Skin of body (tissue), 3 donors: ENCODE measurements at places on chromosomes 12 and 14. TPM values are rescaled to one million over a fixed set of nuclear protein-coding genes. Genes with fewer than 3 reads are reported as not detected.

PRB2 gene
- total RNA-seq, result 0.20 TPM

AQP2 gene
- total RNA-seq, result not detected

KLRK1 gene
- 0.69 TPM for total RNA-seq

PYGL gene
- total RNA-seq, result 61.2 TPM

DEPDC4 gene
- total RNA-seq, result 1.9 TPM

RTN1 gene
- 6.1 TPM for total RNA-seq

OAS3 gene
- total RNA-seq, result 7.6 TPM

SERPINA12 gene
- total RNA-seq, result 16.9 TPM

EP400 gene
- total RNA-seq, result 20.8 TPM

RNASE1 gene
- 148 TPM for total RNA-seq

ANAPC5 gene
- 134 TPM for total RNA-seq

ADAMTS20 gene
- 0.10 TPM for total RNA-seq

CD69 gene
- 9.7 TPM for total RNA-seq

P2RX2 gene
- not detected for total RNA-seq

DNA sequence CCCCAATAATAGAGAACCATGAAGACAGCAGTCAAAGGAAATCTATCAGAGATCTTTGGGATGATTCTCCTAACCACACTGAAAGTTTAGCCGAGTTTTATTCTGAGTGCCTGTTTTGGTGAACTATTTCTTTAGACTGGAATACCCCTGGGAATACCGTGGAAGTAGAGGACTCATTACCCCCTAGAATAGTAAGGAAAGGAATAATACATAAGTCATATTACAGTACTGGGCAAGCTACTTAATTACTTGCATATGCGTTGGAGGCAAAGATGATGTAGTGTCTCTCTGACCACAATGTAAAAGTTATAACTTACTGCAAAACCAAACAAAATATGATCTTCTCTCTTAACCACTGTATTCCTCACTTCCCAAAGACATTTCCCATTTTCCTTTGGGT is 25.5 kb downstream of the ZC2HC1C start:
- DNase-seq, result no peak

GRCh38 chr12:21941506-21942376 is 515 bp upstream of the ABCC9 start:
- DNase-seq, result no peak

DNA sequence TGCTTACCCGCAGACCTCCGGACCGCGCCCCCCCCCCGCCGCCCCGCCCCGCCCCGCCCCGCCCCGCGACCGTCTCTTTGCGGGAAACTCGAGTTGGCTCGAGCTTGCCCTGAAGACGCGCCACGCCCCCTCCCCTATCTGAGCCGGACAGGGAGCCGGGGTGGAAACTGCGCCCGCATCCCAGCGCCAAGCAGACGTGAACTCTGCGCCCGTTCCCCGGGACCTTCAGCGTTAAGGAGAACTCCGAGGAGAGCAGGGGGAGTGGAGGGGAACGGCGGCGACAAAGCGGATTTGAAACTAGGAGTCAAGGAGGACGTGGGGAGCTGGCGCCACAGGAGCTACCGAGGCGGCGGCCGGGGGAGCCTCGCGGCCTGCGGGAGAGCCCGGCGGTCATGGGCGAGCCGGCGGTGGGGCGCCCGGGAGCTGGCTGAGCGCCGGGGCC is at the start of gene KCNK13:
Gene KCNK13, plus strand, starts transcription at position 310 of the 442 bp plus-strand sequence. CDS start 212 bp downstream, outside the sequence.
- DNase-seq, result no peak

GRCh38 chr14:94165744-94166143 is 8.4 kb upstream of the PPP4R4 start:
- no peak for DNase-seq

- DNase-seq, result no peak
Observed at GRCh38 chr12:66236969-66237368, 48.0 kb downstream of the IRAK3 start.

GRCh38 chr14:21208554-21208953 is 52.7 kb upstream of the OR5AU1 start:
- no peak for DNase-seq

DNA sequence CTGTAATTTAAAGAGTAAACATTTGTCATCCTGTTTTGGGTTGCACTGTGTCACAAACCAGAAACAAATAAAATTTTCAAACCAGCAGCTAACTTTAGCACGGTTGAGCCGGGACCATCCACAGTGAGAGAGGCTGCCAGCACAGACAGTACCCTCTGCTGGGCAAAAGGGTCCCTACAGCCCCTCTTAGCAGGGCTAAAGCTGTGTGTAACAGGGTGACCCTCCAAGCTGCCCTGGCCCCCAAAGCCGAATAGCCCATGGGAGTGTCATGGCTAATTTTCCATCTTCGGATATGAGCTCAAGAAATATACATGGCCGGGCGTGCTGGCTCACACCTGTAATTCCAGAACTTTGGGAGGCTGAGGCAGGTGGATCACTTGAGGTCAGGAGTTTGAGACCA is 157.1 kb upstream of the GRIN2B start:
- no peak for DNase-seq

GRCh38 chr12:114920771-114921554 is 237.0 kb upstream of the TBX3 start:
- peak; percentile 78 for DNase-seq

DNA sequence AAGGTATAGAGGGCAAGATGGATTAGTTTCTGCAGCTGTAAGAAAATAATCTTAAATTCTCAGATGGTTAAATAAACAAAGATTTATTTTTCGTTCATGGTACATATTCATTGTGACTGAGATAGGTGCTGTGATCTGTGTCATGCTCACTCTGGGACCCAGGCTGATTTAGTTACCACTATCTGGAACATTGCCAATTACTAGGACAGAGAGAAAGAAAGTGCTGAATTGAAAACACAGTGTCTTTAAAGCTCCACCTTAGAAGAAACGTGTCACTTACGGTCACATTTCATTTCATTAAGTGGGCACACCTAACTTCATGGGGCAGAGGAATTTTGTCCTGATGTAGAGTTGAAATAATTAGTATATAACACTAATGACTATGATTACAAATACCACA is 430.0 kb downstream of the CCDC91 start:
- DNase-seq, result no peak

- no peak for DNase-seq
Observed at GRCh38 chr12:48696626-48697025, 14.6 kb upstream of the KANSL2 start.

DNA sequence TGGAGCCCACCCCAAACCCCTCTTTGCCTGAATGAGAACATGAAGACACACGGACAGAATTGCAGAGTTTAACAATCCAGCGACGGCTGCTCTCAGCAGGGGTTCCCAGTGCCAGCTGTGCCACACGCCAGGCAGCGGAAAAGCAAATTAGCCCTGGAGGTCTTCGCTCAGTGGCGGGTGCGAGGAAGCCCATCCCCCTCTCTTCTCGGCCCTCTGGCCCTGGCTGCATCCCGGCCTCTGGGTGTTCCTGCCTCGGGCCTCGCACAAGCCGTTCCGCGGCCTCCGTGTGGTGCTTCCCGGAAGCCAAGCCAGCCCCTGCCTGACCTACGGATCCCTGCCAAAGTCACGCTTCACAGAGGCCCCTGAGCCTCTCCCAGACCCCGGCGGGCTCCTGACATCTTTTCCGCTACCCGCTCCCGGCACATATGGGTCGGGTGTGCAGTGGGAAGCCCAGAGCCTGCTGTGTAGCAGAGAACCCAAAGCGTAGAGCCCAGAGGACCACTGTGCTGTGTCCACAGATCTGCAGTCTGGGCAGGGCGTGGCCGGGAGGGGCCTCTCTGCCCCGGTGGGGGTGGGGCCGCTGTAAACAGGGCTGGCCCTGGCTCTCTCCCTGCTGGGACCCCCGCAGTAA is 70.7 kb upstream of the GALNT9 start:
- DNase-seq, result no peak

DNA sequence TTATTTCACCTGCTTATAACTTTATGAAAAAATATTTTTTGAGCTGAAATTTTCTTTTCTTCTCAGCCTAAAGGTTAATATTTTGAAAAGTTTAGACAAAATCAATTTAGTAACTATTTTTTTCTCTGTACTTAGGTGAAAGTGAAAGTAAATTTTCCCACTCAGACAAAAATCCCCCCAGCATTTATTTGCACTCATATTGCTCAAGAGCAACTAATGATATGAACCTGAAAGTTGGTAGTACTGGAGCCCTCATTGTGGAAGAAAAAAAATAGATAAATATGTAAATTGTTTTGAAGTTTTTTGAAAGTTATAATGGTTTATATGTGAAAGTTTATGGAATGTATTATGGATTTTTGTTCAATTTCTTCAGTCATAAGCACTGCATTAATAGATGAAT is 1005.9 kb upstream of the ATXN7L3B start:
- no peak for DNase-seq

DNA sequence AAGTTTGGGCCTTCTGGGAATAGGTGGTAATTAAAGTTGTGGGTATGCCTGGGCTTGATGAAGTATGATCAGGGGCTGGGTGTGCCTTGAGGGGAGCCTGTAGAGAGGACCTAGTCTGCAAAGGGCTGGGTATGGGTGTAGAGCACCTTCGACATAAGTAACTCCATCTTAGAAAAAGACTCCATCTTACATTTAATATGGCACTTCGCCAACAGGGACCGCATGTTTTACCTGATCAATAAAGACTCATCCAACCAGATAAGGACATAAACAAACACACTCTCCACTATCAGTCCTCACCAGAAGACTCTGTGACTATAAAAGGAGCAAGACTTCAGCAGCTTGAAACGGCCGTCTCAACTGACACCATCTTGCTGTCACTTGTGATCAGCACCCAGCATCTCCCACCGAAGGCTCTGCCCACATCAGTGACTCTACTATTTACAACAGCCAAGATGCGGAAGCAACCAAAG is 23.5 kb upstream of the GPR68 start:
- no peak for DNase-seq

DNA sequence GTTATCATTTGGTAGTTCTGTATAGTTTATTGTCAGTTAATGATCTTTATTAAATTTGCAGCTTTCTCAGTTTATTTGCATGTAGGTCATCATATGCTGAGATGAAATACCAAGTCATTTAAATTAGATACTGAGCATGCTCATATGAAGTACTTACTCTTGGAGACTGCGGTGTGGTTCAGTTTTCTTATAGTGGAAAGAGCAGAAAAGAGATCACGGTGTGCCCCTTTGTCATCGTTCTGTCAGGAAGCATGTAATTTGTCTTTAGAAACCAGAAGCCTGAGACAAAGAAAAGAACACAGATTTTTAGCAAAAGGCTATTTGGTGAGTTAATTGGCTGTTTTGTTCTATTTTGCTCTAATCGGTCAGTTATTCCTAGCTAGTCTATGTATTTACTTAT is 75.6 kb downstream of the PLEKHA5 start:
- no peak for DNase-seq

DNA sequence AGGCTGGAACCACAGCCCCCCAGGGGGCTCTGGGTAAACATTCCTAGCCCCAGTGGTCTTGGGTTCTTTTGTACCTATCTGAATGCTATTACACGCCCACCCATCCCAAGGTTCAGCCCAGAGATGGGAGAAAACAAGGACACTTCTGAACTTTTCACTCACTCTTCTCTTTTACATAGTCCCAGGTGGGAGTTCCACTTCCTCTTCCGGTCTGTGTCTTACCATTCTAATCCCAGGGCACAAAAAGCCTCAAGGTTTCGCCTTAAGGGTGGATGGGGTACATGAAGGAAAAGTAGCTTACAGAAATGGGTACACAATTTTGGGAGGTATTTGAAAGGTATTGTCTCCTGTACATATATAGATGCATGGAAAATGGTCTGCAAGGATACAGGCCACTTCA is 79.0 kb downstream of the TMEM30B start:
- no peak for DNase-seq

GRCh38 chr12:123238961-123239360 is 5.7 kb downstream of the MTRFR start:
- no peak for DNase-seq

DNA sequence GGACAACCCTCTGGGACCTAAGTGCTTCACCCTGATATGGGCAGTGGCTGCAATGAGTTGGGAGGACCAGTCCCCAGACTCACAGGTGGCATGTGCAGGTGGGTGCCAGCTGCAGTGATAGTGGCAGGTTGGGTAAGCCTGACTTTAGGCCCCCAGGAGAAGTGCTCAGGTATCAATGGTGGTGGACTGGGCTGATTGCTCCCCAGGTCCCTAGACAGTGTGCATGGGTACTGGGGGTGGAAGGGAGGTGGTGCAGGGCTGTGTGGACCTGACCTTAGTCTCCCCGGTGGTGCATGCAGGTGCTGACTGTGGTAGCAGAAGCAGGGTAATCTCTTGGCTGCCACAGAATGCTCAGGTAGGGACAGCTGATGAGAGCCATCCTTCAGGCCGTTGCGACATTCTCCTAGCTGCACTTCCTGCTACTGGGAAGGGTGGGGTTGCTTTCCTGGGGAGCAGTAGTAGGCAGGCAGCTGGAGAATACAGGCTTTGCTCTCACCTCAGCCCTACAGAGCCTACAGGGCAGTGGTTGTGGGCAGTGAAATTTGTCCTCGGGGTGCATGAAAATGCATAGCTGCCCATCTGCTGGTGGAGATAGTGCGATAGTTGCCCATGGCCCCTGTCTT is 33.3 kb upstream of the CCND2 start:
- no peak for DNase-seq

- no peak for DNase-seq
Observed at GRCh38 chr12:21604245-21605101, at the start of gene GYS2. Gene GYS2, minus strand, starts transcription at chr12:21604847. Its CDS starts 255 bp downstream, at chr12:21604592.

- DNase-seq, result no peak
Observed at GRCh38 chr12:26748741-26749431, 84.1 kb downstream of the ITPR2 start.

GRCh38 chr14:105328070-105328677 is 13.6 kb downstream of the PACS2 start:
- DNase-seq, result no peak

GRCh38 chr14:100537446-100538350 is 49.5 kb downstream of the BEGAIN start:
- DNase-seq, result no peak

- no peak for DNase-seq
Observed at GRCh38 chr14:68919129-68919927, 59.8 kb downstream of the ACTN1 start.

DNA sequence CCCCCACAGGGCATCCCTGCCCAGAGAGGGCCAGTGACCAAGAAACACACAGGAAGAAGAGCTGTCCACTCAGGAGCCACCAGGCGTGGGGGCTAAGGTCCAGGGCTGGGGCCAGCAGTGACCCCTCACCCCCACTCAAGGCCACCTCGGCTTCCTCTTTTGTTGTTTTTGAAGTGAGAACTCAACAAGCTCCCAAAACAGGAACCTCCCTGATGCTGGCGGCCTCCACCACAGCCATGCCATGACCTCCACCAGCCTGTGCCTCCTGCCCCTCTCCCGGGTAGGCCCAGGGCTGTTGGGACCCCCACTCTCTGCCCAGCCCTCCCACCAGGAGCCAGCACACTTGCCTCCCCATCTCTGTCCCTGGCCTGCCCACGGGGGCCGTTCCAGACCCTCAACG is 7.8 kb downstream of the AKT1 start:
- no peak for DNase-seq

GRCh38 chr14:89598548-89599186 is 181.6 kb upstream of the FOXN3 start:
- no peak for DNase-seq
